ENCODE measurements at places on chromosomes 3 and 15.

- no peak for DNase-seq
Observed at GRCh38 chr3:65635657-65636056, 403.1 kb downstream of the MAGI1 start.

DNA sequence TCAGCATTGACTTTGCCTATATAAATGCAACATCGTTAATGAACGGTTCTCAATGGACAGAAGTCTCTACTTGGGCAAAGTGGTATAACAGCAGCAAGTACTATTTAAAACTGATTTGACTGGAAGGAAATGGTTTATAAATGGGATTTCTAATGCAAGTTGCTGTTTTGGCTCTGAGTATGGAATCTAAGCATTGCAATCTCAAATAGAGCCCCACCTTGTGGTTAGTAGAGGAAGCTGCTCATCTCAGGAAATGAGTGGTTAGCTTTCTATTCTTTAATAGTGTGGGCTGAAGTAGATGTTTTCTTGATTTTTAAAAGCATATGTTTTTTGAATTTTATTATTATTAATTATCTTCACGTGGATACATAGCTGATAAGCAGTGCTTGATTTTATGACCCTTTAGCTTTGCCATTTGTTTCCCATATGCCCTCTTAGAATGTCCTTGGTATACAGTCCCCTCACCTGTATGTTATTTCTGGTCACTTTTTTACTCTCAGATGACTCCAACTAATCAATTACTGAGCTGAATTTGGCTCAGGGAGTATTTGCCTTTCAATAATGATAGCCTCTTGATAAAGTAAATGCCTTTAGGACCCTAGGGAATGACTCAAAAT, 67.1 kb downstream of the OXSM start:
- DNase-seq = no peak

DNA sequence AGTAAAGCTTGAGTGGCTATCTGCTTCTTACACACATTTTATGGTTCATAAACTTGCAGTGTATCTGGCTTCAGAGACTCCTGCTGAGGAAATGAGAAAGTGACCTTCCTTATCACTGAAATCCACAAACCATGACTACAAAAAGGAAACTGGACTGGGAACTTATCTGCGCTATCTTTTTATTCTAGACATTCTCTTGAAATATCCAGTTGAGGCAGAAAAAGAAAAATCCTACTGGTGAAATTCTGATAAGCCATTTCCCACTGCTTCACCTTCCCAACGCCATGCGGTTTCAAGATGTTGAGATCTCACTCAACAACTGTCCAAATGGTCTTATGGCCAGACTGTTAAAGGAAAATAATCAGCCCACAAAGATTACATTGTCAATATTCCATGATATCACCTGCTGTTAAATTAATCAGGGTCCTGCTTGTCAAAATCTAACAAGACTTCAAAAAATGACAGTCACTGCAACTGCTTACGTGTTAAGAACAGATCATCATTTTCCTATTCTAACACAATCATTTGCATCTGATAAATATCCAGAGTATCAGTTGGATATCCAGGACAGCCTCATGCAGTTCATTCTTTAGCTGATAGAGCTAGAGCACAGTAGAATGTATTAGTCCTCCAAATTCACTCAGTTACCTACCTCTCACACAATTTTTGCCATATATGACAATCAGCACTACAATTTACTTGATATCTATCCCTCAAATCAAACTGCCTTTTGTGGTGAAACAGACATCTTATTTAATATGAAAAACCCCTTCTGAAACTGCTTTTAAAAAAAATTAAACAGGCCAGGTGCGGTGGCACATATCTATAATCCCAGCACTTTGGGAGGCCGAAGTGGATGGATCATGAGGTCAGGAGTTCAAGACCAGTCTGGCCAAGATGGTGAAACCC, 538.1 kb downstream of the MAGI1 start:
- no peak for DNase-seq

GRCh38 chr3:159059395-159059794, 257.5 kb downstream of the MFSD1 start:
- DNase-seq = no peak

DNA sequence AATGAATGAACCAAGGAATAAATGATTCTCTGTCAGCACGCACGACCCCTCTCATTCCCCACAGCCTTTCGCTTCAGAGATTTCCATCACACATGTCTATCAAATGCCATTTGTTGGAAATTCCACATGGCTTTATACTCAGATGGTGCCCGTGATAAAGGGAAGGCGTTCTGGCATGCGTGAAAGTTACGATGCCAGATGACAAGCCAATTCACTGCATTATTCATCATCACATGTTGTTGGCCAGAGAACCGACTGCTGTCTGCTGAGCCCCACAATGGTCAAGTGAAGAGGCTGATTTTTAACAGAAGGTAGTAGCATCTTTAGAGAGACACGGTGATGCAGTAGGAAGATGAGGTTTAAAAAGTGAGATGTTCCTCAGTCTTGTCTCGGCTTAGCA, 74.1 kb upstream of the FRMD4B start:
- no peak for DNase-seq

- peak; percentile 61 for DNase-seq
Observed at GRCh38 chr3:15310491-15311370, 21.7 kb downstream of the SH3BP5 start.

All from adrenal gland (tissue), 19 donors.